ENCODE measurements at places on chromosomes 6 and 20.

DNA sequence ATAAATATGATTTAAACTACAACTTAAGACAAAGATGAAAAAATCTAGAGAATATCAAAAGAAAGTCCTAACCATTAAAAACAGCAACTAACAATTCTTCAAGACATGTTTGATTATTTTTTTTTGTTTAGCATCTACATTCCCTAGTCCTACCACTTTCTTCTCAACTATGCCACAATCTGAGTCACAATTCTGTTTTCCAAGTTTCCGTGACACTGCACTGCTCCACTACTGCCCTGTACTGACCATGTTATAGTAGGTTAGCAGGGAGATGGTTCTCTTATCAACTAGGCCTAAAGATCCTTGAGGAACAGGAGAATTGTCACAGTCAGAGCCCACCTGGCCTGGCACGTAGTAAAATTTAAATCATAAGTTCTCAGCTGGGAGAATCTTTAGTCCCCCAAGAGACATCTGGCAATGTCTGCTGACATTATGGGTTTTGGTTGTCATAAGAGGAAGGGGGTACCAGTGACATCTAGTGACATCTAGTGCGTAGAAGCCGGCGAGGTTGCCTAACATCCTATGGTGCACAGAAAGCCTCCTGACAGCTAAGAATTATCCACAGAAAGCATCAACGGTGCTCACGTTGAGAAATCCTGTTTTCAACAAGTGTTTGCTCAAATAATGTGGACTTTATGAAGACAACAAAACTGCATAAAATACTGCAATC, 100.5 kb downstream of the PDE10A start:
- no peak for DNase-seq

- DNase-seq: no peak
Measured at GRCh38 chr6:9412951-9413559, 977.7 kb upstream of the SLC35B3 start.

DNA sequence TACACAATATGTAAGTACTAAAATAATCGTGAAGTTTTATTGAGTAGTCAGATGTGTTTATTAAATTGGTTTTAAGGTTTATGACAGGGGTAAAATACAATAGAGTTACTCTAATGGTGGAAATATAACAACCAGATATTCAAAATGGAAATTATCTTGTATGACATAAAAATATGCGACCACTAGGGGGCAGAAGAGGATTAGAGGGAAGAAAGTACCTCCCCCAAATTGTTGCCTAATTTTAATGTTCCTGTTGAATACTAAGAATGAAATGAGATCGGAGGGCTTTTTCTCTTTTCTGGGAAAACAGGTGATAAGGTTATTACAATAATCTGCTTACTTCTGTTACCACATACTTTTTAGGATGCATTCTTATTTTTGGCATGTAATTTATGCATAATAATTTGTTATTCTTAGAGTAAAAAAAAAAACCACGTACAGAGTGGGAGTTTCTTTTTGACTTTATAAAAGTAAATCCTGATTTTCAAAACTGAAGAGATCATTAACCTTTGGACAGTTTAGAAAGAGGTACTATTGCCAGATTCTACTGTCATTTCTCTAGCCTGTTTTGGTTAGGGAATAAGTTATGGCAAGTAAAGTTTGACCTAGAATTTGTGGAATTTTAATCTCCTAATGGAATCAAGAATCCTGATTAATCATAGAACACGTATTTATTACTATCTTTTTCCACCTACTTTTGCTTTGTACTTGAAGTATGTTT, 159.2 kb downstream of the CD109 start:
- DNase-seq: no peak

DNA sequence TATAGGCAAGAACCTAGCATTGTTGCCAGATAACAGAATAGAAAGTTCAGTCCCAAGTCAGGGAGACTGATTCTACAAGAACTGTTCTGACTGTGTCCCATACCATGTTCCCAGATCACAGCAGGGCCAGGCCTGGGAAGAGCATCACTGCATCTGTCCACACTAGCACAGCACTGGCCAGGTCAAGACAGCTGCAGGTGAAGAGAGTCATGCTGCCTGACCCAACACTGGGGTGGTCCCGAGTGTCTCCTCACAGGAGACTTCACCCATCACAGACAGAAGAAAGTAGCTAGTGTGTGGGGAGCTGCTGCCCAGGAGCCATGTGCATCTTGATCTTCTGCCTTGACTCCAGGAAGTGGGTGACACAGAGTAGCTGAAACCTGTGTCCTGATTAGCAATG, 1.3 kb upstream of the CST9L start:
- DNase-seq: no peak

DNA sequence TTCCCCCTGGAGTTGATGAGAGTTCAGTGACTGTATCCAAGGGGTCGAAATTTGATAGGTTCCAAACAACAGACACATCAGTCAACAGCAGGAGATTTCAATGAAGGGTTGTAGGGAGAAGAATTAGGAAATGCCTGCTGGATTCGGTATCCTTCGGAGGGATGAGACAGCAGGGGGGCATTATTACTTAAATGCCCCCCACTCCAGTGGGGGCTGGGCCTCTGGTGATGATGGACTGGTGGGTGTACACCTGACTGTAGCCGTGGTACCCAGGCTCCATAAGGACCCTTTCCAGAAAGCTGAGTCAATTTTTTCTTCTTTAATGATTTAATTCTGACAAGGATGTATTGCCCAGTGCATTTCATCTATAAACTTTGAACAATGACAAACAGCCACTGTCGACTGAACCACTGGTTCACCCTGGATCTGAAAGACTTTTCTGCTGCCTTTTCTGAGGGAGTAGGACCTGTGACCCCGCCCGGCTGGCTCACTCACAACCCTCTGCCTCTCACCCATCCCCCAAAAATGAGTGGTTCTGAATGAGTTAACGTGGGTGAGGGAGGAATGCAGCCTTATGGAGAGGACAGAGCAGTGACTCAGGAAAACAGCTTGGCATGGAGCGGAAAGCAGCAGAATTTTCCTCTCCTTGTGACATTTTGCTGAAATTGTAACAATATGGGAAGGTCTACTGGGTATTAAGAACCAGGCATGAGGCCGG, 41.0 kb downstream of the ZMYND8 start:
- DNase-seq: no peak

DNA sequence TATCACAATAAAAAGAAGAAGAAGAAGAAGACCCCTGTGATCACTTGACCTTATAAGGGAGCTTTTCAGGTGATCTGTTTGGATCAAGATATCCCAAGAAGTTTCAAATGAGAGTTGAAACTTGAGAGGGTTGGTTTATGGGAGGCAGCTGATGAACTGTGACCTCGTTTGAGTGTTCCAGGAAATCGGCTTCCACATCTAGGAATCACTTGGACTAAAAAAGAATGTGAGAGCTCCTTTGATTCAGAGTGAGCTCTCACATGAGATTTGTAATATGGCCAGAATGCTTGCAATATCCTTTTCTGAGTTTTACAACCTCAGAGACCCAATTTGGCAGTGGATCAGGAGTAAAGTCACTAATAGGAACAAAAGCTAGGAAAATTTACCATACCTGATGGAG, 228.1 kb downstream of the ATXN1 start:
- DNase-seq: no peak

GRCh38 chr6:24453921-24454320, 35.5 kb downstream of the GPLD1 start:
- no peak for DNase-seq

- DNase-seq: no peak
Measured at GRCh38 chr6:78693835-78694234, 173.5 kb upstream of the IRAK1BP1 start.

GRCh38 chr20:58044931-58045555, 183.4 kb downstream of the ANKRD60 start:
- no peak for DNase-seq

DNA sequence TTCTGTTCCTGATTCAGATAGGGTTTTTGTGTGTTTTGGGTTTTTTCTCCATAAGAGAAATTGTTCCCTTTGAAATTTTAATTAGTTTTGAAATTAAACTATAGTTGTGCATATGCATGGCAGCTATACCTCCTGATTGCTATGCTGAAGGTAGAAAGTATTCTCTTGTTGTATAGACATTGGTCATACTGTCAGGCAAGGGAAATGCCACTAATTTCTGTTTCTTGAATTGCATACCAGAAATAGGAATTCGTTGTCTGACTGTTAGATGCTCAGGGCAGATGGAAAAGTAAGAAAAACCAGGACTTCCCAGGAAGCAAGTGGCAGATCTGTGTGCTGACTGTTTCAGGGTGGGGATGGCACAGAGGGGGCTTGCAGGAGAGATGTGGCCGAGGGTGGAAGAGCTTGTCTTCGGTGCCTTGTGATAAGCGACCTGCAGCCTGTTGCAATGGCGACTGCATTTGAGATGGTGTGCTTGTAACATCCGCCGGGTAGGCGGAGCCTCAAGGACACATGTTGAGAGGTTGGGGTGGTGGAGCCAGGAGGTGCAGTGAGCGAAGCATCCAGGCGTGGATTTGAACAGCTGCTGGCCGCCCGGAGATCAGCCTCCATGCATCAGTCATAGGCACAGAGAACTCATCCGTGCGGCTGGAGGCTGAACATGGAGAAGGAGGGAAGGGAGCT, 42.8 kb downstream of the RREB1 start:
- no peak for DNase-seq

GRCh38 chr6:163599136-163599535, 184.6 kb downstream of the QKI start:
- no peak for DNase-seq

DNA sequence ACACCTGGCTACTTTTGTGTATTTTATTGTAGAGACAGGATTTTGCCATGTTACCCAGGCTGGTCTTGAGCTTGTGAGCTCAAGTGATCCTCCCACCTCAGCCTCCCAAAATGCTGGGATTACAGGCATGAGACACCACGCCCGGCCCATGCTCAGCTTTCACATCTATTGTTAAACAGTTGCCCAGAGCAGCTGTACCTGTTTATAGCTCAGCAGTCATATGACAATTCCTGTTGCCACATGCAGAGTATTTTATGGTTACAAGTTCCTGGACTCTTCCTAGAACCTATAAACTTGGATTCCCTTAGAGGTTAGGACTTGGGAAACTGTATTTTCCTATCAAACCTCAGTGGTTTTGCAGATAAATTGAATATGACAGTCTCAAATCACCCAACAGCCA, 188.3 kb upstream of the KCNG1 start:
- no peak for DNase-seq

- no peak for DNase-seq
Measured at GRCh38 chr20:34260208-34260942, 19.2 kb downstream of the ASIP start.

GRCh38 chr20:6101346-6101745, 21.5 kb downstream of the FERMT1 start:
- no peak for DNase-seq

DNA sequence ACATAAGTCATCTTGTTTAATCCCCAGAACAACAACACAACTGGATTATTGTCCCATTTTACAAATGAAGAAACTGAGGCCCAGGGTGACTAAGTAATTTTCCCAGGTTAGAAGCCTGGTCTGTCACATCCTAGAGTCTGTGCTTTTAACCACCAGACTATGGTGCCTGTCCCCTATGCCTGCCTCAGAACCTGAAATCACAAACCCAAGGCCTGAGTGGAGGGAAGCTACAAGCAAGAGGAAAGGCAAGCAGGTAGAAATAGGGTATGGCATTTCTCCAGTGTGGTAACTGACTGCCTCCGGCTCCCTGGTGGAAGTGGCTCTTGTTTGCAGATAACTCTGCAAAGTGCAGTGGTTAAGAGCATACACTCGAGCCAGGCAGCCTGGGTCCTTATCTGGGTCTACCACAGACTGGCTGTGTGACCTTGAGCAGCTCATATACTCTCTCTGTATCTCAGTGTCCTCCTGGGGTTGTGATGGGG, 2.5 kb downstream of the TMEM63B start:
- DNase-seq: no peak

DNA sequence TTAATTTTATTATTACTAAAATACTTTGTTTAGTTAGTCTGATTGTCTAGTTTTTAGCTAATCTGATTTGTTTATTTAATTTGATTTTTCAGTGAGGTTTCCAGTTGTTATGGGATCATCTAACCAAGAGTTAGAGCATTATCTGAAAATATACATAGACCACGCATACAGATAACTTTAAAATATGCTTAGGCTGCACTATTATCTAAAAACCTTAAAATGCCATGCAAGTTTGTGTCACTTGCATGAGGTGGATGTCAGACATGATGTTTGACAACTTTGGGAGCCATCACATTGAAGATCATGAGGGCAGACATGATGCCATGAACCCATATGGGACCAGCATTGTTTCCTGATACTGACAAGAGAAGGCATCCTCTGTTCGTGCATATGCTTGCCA, 610.3 kb downstream of the KHDRBS2 start:
- no peak for DNase-seq

- no peak for DNase-seq
Measured at GRCh38 chr6:143838395-143838794, 4.7 kb upstream of the LTV1 start.

GRCh38 chr6:27630727-27631608, 158.1 kb upstream of the ZNF184 start:
- no peak for DNase-seq

DNA sequence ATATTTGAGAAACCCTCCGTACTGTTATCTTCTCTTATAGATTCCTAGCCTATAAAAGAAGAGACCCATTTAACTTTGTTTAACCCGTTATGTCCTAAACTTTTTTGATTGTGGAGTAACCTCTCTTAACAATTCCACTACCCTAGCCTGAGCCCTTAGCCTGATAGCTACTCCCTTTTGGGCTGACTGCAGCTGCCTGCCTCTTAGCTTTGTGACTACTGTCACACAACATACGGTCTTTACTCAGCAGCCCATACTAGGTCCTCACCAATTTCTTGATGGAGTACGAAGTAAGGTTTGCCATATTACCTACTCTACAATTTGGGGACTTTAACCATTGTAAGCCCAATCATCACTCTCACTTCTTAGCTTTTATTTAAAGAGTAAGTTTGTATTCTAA, 72.7 kb downstream of the QRSL1 start:
- DNase-seq: no peak

- no peak for DNase-seq
Measured at GRCh38 chr6:40907198-40907701, 131.8 kb downstream of the UNC5CL start.

DNA sequence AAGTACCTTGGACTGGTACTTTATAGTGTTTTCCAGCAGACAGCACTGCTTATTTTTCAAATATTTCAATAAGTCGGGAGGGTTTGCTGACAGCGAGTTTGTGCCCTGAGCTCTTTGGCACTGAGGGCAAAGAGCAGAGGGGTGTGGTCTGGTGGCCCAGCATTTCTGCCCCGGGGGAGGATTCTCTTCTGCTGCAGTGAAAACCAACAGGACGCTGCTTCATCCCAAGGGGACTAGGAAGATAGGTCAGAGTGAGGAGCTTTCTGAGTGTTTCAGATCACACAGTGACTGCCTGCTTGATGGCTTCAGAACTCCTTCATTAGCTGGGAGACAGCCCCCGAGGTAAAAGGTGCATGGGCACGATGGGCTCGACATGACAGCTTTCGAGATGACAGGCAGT, 8.6 kb downstream of the ULBP2 start:
- no peak for DNase-seq

- no peak for DNase-seq
Measured at GRCh38 chr6:4611429-4612129, 164.6 kb upstream of the CDYL start.
